H7 (cell line): ENCODE measurements at places on chromosomes 1 and 21. TPM values are rescaled to one million over a fixed set of nuclear protein-coding genes. Genes with fewer than 3 reads are reported as not detected.

Gene SYNC
- total RNA-seq: 0.07 and 0.45 TPM in 2 replicates

Gene KCNN3
- 0.18 and 0.62 TPM in 2 replicates for total RNA-seq

Gene PIGR
- total RNA-seq: 0.03 TPM in 1 of 2 replicates, not detected in the other

Gene TTLL10
- total RNA-seq: not detected in 2 replicates

Gene S100A7
- not detected in 2 replicates for total RNA-seq

Gene CFHR4
- 0.30 TPM in 1 of 2 replicates, not detected in the other for total RNA-seq

Gene PPM1J
- 4.6 and 7.7 TPM in 2 replicates for total RNA-seq

Gene SPATA17
- 0.30 and 0.90 TPM in 2 replicates for total RNA-seq

Gene KAZN
- total RNA-seq: 6.9 and 11.5 TPM in 2 replicates

Gene PAPPA2
- 0.45 and 2.4 TPM in 2 replicates for total RNA-seq

Gene RORC
- total RNA-seq: 0.18 and 0.42 TPM in 2 replicates

Gene ARMH1
- total RNA-seq: 0.62 TPM in 1 of 2 replicates, not detected in the other

Gene HMCN1
- 5.7 and 7.3 TPM in 2 replicates for total RNA-seq

Gene TMCC2
- total RNA-seq: 13.6 and 19.3 TPM in 2 replicates
